Left ventricle myocardium inferior (tissue), 1 donor: ENCODE measurements at places on chromosomes 6 and 20. TPM values are rescaled to one million over a fixed set of nuclear protein-coding genes. Genes with fewer than 3 reads are reported as not detected.

DNA sequence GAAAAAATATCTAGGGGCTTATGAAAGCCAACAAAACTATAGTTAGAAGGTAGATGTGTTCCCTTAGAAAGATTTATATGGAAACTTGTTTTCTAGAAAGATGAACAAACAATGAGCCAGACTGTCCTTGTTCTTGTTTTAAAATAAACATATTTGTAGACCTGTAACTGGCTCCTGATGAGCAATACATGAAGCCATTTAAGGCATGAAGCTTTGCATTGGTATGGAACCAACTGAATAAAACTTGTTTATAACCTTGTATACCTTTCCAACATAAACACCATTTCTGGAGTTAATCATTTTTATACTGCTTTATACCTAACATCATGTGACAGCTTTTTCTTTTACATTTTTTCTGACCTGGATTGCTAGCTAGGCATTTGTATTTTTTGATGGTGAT lies 247.8 kb downstream of the PRL start:
- no peak for DNase-seq

GRCh38 chr6:32935551-32936238 lies 5.1 kb downstream of the HLA-DMB start:
- DNase-seq, result no peak

DNA sequence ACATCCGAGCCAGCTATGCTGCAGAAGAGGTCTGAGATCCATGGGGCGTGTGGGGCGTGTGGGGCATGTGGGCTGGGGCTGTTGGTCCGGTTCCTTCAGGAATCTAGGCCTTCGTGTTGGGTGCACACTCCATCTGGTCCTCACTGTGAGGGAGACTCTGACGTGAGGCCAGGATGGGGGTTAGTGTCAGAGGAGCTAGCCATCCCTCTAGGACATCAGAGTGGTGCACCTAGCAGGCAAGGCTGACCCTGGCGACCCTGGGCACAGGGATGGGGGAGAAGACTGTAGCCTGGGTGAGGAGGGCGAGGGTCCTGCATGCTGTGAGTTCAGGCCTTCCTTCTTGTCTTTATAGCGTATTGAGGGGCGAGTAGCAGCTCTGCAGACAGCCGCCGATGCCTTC lies 8.7 kb upstream of the PTPRA start:
- DNase-seq, result no peak

GRCh38 chr6:43972913-43973300 lies 154.3 kb downstream of the MRPL14 start:
- DNase-seq, result peak; percentile 87

DNA sequence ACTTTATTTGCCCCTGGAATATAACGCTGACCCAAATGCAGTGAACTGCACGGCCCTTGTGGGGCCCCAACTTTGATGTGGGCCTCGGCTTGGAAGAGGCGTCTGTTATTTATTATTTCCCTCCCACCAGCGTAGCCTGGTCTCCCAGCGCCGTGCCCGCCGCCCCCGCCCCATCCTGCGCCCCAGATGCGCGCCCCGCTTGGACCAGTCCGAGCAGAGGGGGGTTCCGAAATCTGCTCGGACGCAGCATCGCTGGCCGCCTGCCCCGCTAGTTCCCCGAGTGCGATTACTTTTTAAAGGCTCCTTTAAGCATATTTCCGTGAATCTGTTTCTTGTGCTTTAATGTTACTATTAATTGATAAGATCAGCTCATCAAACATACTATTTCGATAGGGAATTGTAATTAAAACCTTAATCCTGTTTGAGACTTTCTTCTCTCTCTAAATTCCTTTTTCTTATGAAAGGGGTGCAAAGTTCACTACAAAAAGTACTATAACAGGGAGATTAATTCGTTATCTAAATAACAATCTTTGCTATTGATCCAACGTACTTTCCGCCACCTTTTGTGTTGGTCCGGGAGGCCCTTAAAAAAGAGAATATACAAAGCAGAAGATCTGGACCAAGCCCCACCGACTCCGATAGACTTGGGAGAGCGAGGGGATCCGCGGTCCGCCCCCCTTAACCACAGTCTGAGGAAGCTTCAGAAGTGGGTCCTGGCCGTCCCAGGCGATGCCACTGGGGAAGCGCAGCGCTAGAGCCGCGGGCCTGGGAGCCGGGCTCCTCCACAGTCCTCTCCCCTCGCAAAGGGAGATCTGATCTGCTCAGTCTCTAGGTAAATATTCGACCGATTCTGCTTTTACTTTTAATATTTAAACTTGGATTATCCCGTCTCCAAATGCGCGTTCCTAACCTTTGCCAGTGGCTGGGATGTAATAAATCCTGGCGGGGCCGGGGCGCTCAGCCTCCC lies 10.2 kb downstream of the POU3F2 start:
- DNase-seq, result no peak

DNA sequence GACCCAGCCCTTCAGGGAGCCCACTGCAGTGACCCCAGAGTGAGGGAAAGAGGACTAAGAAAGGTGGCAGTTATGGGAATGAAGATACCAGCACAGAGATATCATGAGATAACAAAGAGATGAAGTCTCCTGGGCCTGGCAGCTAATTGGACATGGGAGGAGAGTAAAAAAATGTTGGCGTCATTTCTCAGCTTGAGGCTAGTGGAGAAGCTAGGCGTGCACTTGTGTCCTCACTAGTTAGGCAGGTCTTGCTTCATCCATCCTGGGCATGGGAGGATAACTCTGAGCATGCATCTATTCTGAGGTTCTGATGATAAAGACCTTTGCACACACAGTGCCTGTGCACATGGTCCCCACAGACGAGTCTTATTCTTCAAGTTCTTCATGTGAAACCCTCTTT lies 4.1 kb upstream of the GFOD1 start:
- no peak for DNase-seq

DNA sequence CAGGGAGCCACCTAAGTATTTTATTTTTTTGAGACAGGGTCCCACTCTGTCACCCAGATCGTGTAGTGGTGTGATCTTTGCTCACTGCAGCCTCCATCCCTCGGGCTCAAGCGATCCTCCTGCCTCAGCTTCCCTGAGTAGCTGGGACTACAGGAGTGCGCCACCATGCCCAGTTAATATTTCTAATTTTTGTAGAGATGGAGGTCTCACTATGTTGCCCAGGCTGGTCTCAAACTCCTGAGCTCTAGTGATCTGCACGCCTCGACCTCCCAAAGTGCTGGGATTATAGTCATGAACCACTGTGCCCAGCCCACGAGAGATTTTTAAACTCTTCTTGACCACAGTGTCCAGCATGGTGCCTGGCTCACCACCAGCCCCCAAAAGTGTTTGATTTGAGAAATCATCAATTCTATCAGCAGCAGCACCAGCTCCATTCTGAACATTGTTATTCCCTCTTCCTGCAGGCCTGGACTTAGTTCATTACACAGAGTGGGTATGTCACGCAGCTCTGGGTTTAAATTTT lies 2.3 kb upstream of the TGM2 start:
- no peak for DNase-seq

DNA sequence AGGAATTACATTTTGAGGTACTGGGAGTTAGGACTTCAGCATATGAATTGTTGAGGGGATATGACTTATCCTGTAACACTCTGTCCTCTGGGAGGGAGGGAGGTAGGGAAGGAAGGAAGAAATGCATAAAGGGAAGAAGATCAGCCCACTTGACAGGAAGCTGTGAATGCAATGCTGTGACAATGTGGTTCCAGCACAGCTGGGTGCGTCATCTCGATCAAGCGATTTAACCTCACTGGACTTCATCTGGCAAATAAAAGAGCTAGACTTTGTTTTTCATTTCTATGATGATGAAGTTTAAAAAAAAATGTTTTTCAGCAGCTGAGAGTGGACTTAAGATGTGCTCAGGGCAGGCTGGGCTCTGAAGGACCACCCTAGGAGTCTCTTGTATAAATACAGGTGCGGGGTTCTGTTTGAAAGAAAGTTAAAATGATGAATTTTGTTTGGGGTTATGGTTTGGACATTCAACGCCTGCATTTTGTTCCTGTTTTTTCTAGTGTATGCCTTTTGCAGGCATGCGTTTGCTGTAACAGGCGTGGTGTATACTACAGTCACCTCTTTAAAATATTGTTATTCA lies 178.1 kb downstream of the RIMS1 start:
- no peak for DNase-seq

GRCh38 chr6:45467853-45468252 lies 90.1 kb upstream of the SUPT3H start:
- no peak for DNase-seq

GRCh38 chr6:83341765-83342164 lies 89.1 kb downstream of the ME1 start:
- DNase-seq, result no peak

DNA sequence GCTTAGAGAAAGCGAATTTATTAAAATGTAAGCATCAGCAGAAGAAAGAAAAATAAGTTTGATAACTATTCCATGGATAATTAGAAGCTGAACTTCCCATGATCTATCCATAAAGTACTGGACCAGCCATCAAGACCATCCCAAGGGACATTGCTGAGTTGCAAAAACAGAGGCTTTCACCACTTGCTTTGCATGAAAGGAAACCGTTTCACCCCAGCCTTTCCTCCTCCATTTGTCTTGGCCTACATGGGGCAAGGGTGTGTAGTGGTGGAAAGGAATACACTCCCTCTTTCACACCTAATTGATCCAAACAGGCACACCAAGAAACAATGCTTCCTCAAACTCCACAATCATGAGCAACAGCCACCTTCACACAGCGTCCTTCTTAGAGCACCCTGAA lies 10.4 kb downstream of the HIVEP2 start:
- no peak for DNase-seq

DNA sequence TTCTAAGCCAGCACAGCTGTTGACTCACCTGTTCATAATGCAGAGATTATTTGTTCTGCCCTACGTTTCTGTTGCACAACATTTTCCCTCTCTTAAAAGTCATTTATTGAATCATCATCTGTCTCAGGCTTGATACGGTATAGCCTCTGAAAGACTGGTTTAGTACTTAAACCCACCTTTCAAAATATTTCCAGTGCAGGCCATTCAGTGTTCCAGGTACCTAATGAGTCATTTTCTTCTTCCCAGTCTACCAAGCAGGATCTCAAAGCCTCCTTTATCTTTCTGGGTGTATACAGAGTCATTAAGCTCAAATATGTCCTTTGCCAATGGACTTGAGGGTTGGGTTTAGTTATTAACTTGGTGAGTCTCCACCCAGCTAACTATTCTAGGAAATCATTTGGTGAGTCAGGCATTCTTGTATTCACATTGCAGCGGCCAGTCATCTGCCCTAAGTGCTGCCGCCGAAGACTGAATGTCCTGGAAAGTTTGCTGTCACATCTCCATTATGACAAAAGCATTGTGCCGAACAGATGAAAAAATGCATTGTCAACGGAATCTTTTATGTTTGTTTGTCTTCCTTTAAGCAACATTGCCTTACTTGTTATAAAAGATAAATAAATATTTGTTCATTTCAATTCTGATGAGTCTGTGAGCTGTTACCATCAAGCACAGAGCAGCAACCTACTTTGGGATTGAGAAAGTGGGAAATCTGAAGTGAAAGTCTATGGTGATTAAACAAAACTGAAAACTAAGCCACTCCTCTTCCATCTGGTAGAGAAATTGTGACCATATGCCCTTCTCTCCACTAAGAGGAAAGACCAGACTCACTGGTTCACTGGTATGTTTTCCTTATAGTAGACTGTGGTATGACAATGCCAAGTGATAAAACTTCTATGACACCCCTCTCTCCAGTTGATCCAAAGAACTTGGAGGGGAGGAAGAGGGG lies 14.3 kb upstream of the FAM135A start:
- no peak for DNase-seq

GRCh38 chr20:25984933-25985332 lies 288.3 kb upstream of the ZNF337 start:
- DNase-seq, result peak; percentile 58

DNA sequence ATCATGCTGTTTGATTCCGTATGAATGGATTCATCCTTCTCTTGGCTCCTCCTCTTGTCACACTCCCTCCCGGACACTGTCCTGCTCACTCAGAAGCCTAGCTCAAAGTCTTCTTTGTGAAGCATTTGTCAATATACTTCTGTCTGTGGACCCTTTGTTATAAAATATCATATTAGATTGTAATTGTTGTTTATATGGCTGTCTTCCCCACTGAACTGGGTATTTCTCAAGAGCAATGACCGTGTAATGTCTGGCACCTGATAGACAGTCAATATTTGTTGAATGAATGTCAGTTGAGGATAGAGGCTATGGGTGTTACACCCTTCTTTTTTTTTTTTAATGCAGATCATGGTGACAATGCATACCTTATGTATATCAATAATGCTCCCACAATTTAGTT lies 335.3 kb downstream of the SOX4 start:
- DNase-seq, result no peak

DNA sequence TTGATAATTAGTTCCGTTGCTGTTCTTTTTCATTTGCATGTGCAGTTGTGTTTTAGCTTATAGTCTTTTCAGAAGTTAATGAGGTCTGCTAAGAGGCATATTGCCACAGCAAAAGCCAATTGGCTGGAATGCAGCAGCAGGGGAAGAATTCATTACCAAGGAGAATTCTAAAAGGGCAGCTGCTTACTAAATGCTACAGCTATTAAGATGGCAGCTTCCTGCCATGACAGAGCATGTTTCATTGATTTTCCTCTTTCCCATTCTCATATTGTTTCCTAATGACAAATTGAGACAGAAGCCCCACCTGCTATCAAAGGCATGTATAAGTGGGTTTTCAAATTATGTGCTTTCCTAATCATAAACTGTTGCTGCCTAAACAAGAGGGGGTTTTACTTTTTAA lies 66.6 kb downstream of the CLVS2 start:
- DNase-seq, result no peak

DNA sequence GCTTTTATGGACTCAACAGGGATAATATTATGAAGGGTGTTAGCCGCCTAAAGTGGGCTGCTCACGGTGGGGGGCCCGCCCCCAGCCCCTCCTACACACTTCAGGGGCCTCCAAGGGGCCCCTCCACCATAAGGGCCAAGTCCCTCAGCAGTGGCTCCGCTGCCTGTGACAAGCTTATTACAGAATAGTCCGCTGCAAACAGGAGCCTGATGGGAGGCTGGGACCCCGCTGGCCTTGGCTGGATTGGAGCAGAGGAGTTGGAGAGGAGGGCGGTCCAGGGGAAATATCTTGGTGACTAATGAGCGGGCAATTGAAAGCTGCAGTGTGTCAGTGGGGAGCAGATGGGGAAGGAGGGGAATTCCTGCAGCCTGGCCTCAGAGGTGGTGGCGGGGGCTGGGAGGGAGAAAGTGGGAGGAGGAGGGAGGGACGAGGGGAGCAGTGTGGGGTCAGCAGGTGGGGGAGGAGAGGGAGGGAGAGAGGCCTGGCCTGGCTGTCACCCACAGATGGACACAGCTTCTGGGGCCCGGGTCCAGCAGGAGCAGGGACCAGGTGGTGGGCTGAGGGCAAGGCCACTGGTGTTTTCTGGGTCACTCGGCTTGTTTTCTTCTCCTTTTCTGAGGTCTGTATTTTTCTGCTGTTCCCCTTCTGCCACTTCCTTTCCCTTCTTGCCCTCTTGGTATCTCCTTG lies 57.6 kb upstream of the FOXP4 start:
- DNase-seq, result no peak

GRCh38 chr6:36544228-36544627 lies 3.1 kb downstream of the STK38 start:
- DNase-seq, result no peak

- no peak for DNase-seq
These were observed 21.9 kb downstream of the BTBD9 start for GRCh38 chr6:38617856-38618255.

- no peak for DNase-seq
These were observed 63.0 kb upstream of the MYL9 start for GRCh38 chr20:36478137-36478905.

Gene AGER
- 1.8 TPM for total RNA-seq

Gene PTCRA
- total RNA-seq, result not detected

Gene ZBTB9
- 4.9 TPM for total RNA-seq

Gene CRISP3
- not detected for total RNA-seq

Gene PROKR2
- total RNA-seq, result not detected

Gene CALHM5
- total RNA-seq, result 2.1 TPM

Gene ZSCAN23
- 1.5 TPM for total RNA-seq

Gene HLA-DMB
- 9.1 TPM for total RNA-seq

Gene RFX6
- not detected for total RNA-seq
